ENCODE measurements at places on chromosomes 11 and 22.

DNA sequence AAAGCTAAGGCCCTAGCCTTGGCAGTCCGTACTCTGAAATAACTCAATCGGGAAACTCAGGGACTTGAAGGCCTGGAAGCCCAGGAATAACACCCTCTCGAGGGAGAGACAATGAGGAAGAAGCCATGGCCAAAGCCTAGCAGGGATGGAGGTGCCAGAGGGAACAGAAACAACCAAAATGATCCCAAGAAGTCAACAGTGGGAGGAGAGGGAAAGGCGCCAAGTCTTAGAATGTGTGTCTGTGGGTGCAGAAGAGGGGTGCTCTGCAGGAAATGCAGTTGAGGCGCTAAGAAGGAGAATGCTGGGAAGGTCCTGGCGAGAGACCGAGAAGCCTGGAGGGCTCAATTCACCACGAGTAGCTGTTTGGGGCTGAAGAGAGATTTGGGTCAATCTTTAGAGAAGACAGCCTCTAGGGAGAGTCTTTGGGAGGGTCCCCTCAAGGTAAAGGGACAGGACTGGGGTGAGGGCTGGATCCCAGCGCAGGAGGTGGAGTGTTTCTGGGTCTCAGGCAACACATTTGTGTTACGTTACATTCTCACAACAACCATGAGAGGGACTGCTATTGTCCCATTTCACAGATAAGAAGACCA is 760 bp upstream of the MAPK8IP1 start:
- DNase-seq: no peak

DNA sequence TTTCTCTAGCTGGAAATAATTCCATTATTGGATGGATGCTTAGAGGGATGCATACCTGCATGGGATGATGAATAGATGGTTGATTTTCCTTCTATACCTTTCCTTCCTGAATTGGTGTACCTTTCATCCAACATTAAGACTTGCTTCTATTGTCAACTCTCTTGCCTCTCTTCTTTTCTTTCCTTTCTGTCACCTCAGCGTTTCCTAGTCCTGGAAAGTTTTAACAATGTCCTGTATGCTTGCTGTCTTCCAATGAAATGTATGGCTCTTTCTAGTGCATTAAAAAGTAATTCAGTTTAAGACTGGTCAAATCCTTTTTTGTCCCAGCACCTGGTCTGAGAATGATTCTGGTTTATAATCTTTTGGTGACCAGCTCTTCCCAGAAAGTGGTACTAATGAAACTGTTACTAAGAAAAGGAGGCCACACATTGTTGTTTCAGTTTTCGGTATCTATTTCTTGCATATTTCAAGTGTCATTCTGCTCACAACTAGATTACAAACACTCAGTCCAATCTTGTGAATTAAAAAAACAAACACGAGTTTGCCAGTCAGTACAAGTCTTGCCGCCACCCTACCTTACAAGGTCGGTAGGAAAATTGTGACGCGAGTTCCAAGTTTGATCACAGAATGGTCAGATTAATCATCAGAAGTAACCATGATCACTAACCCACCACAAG is 8.0 kb downstream of the POU2AF1 start:
- no peak for DNase-seq

DNA sequence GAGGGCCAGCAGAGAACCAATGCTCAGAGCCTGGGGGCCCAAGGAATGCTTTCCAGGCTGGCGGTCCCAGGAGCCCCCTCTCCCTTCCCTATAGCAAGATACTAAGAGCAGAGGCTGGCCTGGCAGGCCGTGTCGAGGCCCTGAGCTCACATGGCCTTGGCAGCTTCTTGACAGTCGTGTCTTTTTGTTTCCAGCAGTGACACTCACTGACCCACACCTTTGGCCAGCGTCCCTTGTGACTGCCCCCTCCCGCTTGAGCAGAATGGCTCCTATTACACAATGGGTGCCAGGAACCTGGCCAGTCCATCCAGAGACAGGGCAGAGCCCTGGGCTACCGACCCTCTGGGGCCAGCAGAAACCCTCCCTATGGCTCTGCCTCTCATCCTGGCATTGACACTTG is 6.4 kb upstream of the CCND1 start:
- no peak for DNase-seq

- DNase-seq: no peak
Measured at GRCh38 chr22:28296452-28296851, 377.4 kb upstream of the PITPNB start.

- no peak for DNase-seq
Measured at GRCh38 chr11:111663820-111664219, 61.6 kb downstream of the SIK2 start.

GRCh38 chr11:130585545-130585944 is 137.1 kb downstream of the ADAMTS15 start:
- DNase-seq: no peak

- no peak for DNase-seq
Measured at GRCh38 chr11:59773083-59773440, 17.9 kb downstream of the STX3 start.

DNA sequence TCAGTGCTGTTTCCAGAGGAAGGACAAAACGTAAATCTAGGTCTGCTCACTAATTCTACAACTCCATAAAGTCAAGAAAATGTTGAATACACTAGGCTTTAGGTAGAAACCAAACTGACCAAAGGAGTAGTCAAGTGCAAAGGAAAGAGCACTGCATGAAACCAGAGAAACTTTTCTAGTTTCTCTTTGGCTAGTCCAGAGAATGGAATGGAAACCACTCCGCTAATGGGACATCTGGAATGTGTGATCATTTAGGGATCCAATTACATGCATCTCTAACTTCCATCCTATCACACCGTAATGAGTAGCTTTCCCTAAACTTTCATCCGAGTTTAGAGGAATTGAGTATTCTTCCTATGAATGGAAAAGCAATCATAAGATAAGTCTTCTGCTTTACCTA is 2.4 kb downstream of the OR52M1 start:
- no peak for DNase-seq

DNA sequence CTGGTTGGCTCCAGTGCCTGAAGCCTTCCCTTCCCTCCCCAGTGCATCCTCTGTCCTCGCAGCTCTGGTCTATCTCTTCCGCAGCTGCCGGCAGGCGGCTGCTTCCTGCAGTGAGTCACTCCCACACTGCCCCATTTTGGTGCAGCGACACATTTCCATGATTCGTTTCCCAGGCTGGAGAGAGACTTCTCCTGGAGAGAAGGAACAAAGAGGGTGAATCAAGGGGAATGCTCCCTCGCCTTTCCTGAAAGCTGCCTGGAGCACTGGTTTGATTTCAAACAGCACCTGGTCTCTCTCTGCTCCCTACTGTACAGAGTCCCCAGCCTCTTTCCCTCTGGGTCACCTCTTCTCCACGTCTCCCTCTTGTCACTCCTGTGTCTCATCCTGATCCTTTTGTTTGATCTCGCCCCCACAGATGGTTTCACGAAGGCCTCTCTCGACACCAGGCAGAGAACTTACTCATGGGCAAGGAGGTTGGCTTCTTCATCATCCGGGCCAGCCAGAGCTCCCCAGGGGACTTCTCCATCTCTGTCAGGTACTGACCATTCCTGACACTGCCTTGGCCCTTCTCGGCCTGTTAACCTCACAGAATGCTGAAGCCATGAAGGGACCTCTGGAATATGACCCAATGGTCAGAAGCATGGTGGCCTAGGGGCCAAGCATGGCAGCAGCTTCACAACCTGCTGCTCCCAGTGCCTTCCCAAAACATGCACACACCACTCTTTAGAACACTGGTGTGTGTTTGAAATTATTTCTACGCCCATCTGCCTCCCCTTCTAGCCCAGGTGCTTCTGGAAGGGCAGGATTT is at the start of gene TMA7B:
Gene TMA7B, plus strand, starts transcription at position 758 of the 808 bp plus-strand sequence. CDS start 3,978 bp downstream, outside the sequence.
- no peak for DNase-seq

DNA sequence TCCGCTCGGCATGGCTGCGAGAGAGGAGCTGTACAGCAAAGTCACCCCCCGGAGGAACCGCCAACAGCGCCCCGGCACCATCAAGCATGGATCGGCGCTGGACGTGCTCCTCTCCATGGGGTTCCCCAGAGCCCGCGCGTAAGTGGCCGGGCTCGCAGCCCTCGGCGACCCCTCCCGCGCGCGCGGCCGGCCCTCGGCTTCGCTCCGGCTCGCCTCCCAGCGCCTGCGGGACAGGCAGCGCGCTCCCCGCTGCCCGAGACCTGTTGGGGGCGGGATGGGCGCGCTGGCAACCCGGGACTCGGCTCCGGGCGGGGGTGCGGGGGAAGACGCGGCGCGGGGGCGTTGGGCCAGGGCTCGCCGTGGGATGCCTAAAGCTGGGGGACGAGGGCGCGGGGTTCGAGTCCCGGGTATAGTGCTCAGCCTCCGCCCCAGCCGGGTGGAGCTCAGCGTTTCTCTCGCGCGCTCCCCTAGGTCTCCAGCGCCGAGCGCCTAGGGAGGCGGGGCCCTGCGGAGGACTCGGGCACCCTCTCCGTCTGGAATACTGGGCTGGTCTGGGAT is 630 bp downstream of the UBASH3B start:
- no peak for DNase-seq

DNA sequence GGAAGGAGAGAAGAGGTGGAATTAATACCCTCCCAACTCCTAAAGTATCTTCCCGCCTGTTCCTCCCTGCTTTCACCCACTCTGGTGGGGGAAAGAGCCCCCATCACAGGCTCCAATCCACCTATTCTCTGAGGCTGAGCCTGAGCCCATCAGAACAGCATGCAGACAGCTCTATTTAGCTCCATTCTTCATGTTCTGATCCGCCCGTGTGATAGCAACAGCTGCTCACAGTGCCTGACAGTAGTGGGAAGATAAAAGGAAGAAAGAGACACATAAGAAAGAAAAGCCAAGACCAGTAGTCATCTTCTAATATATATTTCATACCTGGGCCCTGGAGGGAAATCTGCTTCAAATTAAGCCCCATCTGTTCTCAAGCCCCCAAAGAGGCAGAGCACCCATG is 80.3 kb upstream of the AKIP1 start:
- DNase-seq: no peak

GRCh38 chr11:73384531-73384871 is 8.3 kb downstream of the RELT start:
- no peak for DNase-seq

GRCh38 chr11:45677770-45678512 is 12.5 kb upstream of the CHST1 start:
- no peak for DNase-seq

GRCh38 chr11:134537296-134537695 is 125.3 kb upstream of the B3GAT1 start:
- DNase-seq: no peak

- DNase-seq: no peak
Measured at GRCh38 chr22:38973289-38974169, 8.6 kb upstream of the APOBEC3B start.

GRCh38 chr11:69947059-69947792 is 128.0 kb upstream of the FGF3 start:
- no peak for DNase-seq

DNA sequence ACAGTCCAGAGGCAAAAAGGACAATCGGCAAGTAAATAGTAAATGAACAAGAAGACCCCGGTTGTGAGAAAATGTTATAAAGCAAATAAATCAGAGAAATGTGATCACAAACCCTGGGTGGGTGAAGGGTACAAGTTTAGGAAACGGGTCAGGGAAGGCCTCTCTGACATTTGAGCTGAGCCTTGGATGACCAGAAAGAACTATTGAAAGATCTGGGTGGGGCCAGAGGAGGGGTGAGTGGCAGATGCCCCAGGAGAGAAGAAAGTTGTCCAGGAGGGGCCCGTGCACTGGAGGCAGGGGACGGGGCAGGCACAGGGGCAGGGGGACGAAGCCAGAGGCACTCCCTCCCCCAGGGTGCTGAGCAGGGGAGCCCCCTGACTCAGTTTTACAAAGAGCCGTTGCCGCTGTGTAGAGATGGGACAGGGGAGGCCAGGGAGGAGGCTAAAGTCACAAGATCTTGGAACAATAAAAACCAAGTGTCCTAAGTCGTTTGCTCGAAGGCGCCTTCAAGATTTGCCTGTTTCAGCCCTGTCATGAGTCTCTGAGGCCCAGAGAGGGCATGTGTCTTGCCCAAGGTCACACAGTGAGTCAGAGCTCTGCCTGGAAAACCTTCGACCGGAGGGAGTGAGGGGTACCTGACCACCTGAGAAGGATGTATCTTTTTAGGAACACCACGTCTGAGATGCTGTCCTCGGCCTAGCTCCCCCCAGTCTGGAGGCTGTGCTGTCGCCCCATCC is 10.8 kb upstream of the PDGFB start:
- no peak for DNase-seq

GRCh38 chr22:28328756-28329155 is 350.9 kb downstream of the TTC28 start:
- DNase-seq: no peak

GRCh38 chr11:128398517-128399250 is 188.7 kb downstream of the ETS1 start:
- no peak for DNase-seq

DNA sequence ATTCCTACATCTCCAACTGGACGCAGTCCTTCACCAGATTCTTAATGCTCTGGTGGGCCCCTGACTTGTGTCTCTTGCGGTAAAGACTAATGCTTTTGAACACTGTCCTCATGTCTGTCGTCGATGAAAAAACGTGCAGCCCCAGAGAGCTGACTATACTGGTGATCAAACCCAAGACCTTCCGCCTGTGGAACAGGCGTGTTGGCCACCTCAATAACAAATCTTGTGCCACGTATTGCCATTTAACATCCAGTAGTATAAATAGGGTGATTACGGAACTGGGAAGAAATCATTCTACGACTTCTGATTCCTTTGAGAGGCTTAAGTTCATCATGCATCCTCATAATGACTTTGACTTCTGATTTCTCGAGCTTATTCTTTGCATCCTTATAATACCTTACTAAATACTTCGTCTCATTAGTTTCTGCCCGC is 45.6 kb downstream of the OR4D9 start:
- no peak for DNase-seq

GRCh38 chr11:120141768-120142423 is 4.0 kb upstream of the TRIM29 start:
- no peak for DNase-seq

DNA sequence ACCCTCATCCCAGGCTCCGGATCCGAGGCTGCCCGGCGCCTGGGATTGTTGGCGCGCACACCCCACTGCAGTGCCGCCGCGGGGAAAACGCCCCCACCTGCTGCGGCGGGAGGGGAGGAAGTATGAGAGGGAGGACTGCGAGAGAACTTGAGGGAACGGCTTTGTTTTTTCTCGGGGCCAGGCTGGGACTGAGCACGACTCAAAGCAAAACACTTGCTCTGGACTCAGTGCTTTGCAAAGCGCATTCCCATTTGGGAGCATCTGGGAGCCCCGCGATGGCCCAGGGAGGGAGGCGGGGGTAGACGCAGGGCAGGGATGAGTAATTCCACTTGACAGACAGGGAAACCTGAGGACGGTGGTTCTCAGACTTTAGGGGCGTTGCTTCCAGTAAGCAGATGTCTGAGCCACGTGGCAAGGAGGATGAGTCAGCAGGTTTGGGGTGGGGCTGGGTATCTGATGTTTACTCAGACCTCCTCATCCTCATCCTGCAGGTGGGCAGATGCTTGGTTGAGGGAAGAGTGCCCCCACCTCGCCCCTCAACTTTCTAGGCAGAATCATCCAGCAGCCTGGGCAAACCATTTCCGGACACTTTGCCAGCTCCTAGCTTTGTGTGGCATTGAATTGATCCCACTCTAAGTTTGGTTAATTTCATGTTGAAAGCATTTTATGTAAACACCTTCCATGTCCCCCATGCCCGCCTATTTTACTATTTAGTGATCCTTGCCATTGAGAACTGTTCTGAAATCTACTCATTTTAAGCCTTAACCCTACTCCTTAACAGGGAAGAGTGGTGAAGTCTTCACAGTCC is 1.5 kb downstream of the MIAT start:
- DNase-seq: peak; percentile 57

- no peak for DNase-seq
Measured at GRCh38 chr11:16080688-16081381, 275.5 kb downstream of the SOX6 start.
